NCI-H345 (cell line): ENCODE measurements at places on chromosomes 3 and 15.

- DNase-seq: no peak
These were observed 18.9 kb downstream of the MELTF start for GRCh38 chr3:197010556-197011351.

- DNase-seq: no peak
These were observed 129.6 kb downstream of the SEMA6D start for GRCh38 chr15:47846876-47847275.

DNA sequence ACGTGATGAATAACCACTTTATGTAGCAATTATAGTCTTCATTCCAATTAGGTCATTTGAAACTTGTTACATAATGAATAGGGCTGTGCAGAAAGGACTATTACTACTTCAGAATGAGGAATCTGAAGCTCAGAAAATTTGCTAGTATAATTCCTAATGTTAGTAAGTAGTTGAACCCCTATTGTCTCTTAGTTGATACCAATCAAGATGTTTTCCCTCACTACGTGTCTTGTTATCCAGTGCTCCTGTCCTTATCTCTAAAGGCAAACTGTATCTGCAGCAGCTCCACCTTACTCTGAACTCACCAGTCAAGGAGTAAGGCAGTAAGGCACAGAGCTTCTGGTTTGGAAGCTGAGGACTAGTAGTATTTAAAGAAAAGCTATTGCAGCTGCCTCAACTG, 32.0 kb downstream of the RAB11A start:
- no peak for DNase-seq

DNA sequence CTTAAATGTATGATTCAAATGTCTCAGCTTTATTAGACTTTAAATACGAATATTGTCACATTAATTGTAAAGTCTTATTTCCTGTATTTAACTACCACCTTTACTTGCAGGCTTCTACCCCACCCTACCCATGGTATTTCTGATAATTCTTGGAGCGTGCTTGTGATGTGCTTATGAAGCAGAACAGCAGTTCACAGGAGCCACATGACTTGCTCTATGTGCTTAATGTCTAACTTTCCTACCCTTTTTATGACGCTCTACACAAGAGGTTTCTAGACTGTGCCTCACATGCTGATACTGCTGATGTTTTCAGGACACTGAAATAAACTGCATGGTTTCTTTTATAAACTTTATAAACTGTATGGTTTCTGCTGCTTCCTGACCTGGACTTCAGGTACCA, 553.5 kb upstream of the CCDC54 start:
- DNase-seq: no peak

- DNase-seq: no peak
These were observed 123.7 kb downstream of the WDR76 start for GRCh38 chr15:43950531-43950930.

- no peak for DNase-seq
These were observed 1.9 kb downstream of the TKT start for GRCh38 chr3:53253707-53254508.

- no peak for DNase-seq
These were observed 74.7 kb downstream of the CRYBG3 start for GRCh38 chr3:97896547-97896946.

DNA sequence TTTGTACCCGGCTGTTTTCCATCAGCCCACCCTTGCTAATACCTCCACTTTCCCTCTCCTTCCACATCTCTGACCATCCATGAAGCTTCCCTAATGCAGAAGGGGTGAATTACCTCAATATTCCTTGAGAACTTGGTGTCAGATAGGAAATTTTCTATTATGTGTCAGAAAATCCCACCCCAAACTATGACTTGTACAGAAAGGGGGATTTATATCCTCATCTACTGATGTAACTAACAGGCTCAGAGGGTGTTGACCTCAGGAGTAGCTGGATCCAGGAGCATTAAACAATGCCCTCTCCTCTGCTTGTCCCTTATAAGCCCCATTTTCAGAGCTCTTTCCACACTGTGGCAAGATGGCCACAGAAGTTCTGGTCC, 242.8 kb upstream of the TLE3 start:
- DNase-seq: no peak

DNA sequence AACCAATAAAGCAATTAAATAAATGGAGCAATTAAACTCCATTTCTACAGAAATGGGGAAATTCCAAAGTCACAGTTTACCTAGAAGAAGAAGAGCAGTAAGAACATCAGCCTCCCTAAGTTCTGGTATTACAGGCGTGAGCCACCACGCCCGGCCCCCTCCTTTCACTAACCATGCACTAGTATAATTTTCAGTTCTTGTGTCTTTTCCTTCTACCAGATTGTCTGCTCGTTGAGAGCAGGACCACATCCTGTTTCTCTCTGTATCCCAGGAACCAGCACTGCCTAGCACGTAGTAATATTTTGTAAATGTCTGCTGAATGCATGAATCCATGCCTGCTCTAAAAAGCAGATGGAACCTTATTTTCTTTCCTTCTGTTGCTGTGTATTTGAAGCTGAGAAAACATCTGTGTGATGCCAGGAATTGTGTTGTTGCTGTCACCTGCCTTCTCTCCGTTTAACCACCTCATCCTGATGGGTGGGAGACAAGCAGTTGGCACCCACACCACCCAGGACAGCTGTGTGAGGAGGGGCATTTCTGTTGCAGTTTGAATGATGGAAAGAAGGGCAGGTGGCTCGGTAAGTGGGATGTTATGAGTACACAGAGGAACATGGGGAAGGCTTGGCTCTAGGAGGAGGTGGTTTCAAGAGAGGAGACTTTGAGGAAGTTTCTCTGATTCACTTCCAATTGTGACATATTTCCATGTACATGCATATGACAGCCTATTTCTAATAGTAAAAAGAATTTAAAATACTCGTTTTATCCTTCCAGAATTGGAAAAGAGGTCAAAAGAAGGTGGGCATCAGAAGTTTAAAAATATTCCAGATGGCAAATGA, 30.1 kb downstream of the PXYLP1 start:
- no peak for DNase-seq

DNA sequence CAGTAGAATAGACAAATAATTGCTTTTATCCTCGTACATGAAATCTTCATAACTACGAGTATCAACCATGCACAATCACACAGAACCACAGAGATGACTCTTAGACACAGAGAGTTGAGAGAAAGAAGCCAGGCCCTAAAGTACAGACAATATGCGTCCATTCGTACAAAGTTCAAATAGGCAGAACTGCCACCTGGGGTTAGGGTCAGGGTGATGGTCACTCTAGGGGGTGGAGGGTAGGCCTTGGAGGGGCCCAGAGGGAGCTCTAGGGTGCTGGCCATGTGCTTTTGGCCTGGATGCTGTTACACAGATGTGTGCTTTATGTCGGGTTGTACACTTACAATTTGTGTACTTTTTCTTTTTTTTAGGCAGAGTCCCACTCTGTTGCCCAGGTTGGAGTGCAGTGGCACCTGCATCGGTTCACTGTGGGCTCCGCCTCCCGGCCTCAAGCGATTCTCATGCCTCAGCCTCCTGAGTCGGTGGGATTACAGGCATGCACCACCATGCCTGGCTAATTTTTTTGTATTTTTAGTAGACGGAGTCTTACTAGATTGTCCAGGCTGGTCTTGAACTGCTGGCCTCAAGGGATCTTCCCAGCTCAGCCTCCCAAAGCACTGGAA, 65.9 kb upstream of the KLF13 start:
- DNase-seq: no peak

DNA sequence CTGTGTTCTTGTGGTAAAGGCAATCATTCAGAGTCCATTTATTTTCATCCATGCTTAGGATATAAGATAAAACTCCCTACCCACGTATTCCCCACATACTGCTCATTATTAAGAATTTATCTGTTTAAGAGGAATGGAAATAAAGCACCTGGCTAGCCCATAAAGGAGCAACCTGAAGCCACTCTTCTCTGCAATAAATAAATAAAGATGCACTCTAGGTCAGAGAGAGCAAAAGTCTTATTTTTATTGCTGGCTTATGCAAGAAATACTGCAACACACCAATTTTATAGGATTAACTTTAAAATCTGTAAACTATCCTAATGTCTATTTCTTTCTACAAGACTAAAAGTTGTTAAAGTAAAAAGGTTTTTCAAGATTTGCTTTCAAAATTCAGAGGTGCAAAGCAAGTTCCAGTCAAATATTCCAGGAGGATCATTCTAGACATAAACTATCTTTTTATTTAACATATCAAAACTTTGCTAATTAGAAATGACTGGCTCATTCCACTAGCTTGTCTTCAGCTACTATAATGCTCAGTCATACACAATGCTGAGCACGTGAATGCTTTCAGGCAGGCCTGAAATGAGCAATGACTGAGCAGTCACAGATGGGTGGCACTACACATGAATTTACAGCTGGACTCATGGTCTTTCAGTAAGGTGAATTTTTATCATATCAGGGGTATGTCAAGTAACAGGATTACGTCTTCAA, 7.1 kb downstream of the TJP1 start:
- no peak for DNase-seq

DNA sequence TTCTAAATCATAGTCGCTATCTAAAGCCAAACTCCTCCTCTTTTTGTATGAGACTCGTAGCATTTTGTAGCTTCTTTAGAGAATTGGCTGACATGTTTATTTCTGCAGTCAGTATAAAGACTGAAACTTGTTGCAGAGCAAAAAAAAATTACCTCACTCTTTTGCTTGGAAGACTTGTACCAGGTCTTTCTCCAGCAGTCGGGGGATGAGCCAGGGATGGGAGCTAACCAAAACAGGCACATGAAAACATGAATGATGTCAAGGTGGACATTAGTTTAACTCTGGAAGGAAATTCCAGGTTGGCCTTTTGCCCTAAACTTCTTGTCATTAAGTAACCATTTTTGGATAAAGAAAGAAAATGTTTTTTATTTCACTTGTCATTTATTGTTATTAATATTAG, 47.0 kb upstream of the SCAANT1 start:
- DNase-seq: no peak

GRCh38 chr3:156739976-156740375, 65.6 kb downstream of the TIPARP start:
- DNase-seq: no peak

DNA sequence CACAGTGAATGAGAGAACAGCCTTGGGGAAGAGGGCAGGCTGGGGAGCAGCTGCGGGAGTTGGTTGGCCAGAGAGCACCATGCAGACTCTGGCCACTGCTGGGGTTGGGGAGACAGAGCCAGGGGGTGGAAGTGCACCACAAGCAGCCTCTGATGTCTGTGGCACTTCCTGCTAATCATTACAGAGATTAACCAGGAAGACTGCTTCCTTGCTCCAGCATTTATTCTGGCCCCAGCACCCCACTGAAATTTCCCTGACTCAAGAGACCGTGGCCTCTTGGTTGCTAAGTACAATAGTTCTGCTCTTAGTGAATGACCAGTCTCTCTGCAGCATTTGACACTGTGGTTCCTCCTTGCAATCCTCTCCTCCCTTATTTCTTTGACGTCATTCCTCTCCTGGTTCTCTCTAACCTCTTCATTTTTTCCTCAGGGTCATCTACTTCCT, 266.2 kb upstream of the ROPN1 start:
- DNase-seq: no peak

GRCh38 chr3:5160940-5161858, 26.3 kb upstream of the EDEM1 start:
- peak; percentile 22 for DNase-seq

DNA sequence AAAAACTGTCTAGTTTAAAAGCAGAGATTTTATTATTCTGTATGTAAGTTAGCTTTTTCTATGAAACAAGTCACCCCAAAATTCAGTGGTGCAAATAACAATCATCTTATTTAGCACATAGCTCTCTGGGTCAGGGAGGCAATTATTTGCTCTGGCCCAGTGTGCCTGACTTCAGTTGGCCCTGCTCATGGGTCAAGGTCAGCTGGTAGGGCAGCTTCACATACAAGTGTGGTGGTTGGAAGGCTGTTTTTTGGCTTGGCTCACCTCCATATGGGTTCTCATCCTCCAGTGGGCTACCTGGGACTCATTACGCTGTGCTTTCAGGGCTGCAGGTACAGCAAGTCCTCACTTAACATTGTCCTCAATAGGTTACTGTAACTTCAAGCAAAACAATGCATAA, 228.6 kb downstream of the NR2F2 start:
- DNase-seq: no peak

DNA sequence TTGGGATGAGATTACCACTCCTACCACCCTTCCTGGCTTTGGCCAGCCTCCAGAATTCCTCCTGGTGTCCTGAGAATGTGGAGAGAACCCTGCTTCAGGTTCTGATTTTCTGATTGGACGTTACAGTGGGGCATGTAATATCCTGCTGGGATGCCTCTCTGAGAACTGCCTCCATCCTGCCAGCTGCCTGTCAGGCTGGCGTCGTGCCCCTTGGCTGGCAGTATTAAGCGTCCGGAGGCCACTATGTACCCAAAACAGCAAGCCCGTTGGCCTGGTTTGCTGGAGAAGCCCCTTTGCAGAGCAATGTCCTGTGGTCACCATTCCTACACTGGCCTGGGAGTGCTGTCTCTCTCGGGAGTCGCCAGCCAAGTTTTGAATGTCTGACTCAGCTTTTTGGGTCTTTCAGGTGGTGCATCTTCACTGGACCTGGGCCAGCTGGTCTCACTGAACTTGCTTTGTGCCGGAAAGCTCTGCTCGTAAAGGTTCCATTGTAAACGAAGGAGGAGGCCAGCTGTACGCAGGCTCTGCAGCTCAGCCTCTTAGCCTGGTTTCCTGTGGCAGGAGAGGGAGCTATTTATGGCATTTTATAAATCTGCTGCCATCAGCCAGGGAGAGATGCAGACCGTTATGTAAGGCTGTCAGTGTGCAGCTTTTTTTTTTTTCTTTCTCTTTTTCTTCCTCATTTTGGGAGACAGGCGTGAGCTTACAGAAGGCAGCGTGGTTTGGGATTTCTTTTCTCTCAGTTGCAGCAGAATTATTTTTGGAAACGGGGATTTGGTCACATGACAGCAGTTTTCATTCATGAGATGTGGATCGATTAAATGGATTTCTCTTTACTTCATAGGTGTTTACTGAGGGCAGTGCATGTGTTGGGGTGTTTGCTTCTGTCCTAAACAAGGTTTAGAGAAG, 19.0 kb upstream of the TRAK1 start:
- DNase-seq: peak; percentile 70

DNA sequence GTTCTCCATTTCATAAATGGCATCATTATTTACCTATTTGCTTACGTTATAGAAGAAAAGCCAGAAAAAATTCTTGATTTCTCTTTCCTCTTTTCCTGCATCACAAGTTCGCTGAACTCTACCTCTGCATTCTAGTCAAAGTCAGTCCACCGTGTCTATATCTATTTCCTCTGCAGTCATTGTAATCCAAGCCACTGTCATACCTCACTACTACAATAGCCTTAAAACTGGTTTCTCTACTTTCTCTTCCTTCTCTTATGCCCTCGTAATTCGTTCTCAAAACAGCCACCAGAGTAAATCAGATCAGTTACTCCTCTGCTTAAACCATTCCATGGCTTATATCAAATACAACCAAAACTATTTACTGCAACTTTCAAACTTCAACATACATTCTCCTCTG, 13.4 kb upstream of the FAM81A start:
- DNase-seq: peak; percentile 15

DNA sequence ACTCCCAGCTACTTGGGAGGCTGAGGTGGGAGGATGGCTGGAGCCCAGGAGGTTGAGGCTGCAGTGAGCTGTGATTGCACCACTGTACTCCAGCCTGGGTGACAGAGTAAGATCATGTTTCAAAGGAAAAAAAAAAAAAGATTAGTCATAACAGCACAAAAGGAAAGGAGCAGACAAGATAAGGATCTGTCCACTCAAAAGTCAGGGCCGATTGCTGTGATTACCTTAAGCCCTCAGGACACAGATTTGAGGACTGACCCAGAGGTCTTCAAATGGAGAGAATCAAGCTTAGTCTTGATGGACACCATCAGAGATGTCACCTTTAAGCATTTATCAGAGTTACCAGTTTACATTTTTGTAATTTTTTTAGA, 23.9 kb upstream of the HEG1 start:
- DNase-seq: no peak

GRCh38 chr3:67648229-67648628, 6.2 kb downstream of the SUCLG2 start:
- no peak for DNase-seq

- DNase-seq: no peak
These were observed 57.7 kb downstream of the REC114 start for GRCh38 chr15:73500696-73501095.
